Stromal cell of bone marrow (primary cell): ENCODE measurements at places on chromosomes 7 and 10.

DNA sequence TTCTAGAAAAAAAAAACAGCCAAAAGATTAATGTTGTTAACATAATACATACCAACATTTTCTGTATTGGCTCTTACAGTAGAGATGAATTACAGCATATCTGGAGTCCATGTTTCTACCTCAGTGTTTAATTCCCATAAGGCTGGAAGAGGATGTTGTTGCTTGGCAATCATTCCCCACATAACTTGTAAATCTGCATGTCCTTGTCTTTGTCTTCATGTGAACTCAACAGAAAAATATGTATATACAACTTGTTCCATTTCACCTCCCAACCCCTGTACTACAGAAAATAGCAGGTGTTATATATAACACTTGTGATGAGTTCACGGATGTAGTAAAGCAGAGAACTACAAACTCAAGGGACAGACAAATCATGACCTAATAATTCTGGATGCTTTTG, 160.9 kb upstream of the SEMA3C start:
- DNase-seq: no peak

- DNase-seq: no peak
Measured at GRCh38 chr7:81684033-81684432, 85.8 kb downstream of the HGF start.

- no peak for DNase-seq
Measured at GRCh38 chr10:19967981-19968380, 151.7 kb downstream of the PLXDC2 start.

- no peak for DNase-seq
Measured at GRCh38 chr10:66329147-66329546, 596.7 kb upstream of the LRRTM3 start.

DNA sequence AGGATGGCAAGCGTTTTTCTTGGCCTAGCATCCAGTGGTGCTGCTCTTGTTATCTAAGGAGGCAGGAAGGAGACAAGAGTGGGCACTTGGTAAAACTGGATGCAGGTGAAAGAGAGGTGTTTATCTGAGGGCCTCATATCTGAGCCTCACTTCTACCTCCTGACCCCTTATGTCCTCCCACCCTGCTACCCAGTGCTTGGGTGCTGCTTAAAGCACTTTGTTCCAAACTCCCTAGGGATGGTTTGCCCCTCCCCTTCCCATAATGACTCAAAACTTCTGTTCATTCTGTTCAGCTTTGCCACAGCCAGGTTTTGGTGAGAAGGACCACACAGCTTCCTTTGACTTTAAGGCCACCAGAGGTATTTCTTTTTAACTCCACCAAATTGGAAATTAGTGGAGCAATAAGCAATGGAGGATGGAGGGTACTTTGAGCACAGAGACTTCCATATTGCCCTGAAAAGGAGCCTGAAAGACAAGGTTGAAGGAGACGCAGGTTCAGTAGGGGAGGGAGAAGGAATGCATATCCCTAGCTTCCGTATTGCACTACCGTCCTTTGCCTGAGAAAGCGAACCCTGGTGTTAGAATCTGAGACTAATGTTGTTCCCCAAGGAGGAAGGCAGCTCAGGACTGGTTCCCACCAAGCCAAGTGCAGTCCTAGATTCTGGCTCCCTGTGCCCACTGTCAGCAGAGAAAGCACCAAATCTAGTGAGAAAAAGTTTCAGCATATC, 30.1 kb downstream of the ENTPD1 start:
- DNase-seq: no peak
